ENCODE measurements at places on chromosomes 6 and 20.

DNA sequence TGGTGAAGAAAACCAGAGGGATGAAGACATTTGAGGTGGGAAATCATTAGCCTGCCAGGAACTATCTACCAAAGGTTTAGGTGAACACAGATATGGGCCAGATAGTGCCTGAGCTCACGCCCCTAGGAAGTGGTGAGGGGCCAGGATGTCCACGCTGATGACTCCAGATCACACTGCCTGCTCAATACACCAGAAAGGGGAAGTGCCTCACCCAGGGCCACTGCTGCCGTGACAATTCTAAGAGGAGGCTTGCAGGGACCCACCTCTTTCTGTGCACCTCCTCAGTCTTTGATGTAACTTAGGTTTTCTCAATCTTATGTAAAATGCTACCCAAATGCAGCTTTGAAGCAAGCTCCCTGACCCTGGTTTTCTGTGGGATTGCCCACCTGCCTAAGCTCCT is 5.4 kb upstream of the RAB44 start:
- DNase-seq: peak; percentile 94

GRCh38 chr20:20785226-20785625 is 72.8 kb upstream of the RALGAPA2 start:
- peak; percentile 62 for DNase-seq

DNA sequence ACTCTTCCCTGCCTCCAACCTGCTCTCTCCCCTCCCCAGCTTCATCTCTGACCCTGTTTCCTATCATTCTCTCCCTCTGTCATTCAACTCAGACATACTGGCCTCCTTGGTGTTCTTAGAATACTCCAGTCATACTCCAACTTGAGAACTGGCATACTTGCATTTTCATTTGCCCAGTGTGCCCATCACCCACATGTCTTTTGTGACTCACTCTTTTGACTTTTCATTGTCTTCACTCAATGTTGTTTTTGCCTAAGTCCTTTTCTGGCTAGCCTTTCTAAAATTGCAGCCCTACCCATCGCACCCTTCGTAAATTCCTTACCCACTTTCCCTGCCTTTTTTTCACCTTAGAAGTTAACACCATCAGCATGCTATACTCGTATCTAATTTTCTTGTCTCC is 77.0 kb upstream of the CD2AP start:
- no peak for DNase-seq

DNA sequence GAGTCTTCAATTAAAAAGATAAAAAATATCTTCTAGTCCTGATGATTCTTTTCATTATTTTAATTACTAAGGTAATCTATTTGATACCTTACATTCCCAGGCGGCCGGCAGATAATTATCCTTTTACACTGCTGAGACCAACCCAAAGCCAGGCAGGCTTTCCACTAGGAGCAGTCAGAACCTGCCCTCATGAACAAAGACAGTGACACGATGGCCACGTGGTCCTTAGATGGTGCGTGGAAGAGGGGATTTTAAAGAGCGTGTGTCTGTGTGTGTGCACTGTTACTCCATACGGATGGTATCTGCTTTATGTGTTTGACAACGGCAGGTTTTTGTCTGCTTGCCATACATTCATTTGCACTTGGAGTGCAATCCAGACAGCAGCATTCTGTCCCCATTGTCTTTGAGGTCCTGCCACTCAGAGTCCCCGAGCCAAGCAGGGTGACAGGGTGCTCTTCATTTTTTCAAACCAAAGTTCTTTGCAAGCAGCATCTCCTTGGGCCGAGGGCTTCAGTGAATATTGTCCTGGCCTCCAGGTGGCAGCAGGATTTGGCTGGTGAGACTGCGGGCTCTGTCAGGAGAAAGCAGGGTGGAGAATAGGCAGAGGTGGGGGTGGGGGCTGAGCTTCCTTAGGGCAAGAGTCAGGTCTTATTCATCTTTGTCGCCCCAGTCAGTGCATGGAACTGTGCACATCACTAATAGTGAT is 260.5 kb downstream of the NRN1 start:
- DNase-seq: peak; percentile 33

DNA sequence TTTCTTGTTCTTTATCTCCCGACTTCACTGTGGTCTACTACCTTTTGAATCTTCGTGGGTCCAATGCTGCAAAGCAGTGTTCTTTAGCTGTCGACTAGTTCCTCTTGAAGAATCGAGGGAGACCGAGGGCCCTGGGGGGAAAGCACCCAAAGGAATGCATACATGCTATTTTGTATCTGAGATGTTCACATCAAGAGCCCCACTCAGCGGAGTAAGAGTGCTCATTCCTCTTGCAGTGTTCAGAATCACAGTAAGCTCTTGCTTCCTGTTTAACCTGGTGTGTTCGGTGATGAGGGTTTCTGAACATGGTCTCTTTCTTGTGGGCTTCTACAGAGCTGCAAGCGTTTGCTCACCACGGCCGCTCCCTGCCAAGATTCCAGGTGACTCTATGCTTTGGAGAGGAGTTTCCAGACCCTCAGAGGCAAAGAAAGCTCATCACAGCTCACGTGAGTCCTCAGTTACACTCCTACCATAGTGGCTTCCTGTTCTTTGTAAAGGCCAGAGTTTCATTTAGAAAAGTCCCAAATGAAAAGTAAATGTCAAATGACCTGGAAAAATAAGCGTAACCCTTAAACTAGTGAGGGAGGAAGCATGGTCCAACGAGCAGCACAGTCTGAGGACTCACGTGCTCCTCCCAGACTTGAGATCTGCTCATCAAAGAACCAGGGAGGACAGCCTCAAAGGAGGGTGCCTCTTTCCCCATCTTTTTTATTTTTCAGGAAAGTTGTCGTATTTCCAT is 13.3 kb downstream of the IRF4 start:
- no peak for DNase-seq

DNA sequence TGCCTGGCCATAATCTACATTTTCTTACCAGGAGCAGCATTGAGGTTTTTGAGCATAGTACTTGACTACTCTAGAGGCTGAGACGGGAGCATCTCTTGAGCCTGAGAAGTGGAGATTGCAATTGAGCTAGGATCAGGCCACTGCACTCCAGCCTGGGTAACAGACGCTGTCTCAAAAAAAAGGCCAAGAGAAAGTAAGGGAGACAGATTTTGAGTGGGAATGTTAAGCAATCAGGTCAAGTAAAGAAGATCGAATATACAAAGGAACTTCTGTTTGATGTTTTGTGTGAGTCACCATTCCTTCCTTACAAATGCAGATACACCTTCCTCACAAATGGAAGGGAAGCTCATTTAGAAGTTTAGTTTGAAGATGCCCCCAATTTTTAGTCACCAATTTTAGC is 4.4 kb downstream of the PNRC1 start:
- DNase-seq: no peak

GRCh38 chr20:25011261-25011660 is 18.7 kb upstream of the APMAP start:
- no peak for DNase-seq

GRCh38 chr6:140609956-140610355 is 1235.5 kb upstream of the CITED2 start:
- DNase-seq: no peak

DNA sequence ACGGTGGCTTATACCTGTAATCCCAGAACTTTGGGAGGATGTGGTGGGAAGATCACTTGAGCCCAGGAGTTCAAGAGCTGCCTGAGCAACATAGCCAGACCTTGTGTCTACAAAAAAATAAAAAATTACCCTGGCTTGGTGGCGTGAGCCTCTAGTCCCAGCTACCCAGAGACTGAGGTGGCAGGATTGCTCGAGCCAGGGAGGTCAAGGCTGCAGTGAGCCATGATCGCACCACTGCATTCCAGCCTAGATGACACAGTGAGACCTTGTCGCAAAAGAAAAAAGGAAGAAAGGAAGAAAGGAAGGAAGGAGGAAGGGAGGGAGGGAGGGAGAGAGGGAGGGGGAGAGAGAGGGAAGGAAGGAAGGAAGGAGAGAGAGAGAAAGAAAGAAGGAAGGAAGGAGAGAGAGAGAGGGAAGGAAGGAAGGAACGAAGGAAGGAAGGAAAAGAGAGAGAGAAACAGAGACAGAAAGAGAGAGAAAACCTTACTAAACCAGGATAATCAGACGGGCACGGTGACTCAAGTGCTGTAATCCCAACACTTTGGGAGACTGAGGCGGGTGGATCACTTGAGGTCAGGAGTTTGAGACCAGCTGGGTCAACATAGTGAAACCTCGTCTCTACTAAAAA is 10.9 kb upstream of the PNRC1 start:
- DNase-seq: no peak

- no peak for DNase-seq
Measured at GRCh38 chr6:25583906-25584305, 68.1 kb upstream of the SCGN start.

GRCh38 chr6:170209354-170210025 is 81.4 kb downstream of the DLL1 start:
- no peak for DNase-seq

Measured in NB4 (cell line).